Esophagus muscularis mucosa (tissue), 4 donors: ENCODE measurements at places on chromosomes 2 and 18. TPM values are rescaled to one million over a fixed set of nuclear protein-coding genes. Genes with fewer than 3 reads are reported as not detected.
A peak's percentile ranks its signal among the peaks of the same experiment; 100 is the strongest.

- no peaks in the 10 kb centered on the region for H3K36me3 ChIP-seq
- no peaks in the 10 kb centered on the region for H3K4me1 ChIP-seq
- no peak overlapping the region for H3K27ac ChIP-seq
These were observed 145.0 kb downstream of the ZBTB7C start for GRCh38 chr18:48263914-48264902.

DNA sequence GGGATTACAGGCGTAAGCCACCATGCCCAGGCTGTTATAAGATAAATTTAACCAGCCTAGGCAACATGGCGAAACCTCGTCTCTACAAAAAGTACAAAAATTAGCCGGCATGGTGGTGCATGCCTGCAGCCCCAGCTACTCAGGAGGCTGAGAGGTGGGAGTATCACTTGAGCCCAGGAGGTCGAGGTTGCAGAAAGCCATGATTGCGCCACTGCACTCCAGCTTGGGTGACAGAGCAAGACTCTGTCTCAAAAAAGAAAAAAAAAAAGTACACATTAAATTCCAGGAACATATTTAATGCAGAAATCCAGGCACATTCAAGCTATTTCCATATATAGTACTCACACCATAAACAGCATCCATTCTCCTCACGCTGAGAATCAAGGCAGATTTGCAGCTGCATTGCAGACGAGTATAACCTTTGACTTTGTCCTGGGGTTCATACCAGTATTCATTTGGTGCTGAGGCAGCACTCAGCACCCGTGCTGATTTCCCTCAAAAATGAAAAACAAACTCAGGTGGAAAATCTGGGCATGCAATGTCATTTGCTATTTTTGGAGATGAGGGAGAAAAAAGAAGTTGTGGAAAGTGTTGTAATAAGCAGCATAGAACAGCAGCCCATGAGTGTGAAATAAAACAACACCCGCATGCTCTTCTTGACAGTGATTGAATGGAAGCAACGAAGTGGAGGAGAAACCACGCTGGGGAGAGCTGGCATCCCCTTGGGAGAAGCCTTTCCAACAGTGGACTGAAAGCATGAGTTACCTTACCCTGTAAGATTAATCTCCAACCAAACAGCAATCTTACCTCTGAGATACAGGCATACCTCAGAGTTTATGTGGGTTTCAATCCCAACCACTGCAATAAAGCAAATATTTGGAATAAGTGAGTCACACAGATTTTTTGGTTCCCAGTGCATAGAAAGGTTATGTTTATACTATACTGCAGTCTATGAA, 46.8 kb upstream of the ANXA4 start:
- no peak for DNase-seq
- H3K27ac ChIP-seq = no peak overlapping the region
- no peaks in the 10 kb centered on the region for H3K27me3 ChIP-seq
- no peak overlapping the region for H3K4me3 ChIP-seq

DNA sequence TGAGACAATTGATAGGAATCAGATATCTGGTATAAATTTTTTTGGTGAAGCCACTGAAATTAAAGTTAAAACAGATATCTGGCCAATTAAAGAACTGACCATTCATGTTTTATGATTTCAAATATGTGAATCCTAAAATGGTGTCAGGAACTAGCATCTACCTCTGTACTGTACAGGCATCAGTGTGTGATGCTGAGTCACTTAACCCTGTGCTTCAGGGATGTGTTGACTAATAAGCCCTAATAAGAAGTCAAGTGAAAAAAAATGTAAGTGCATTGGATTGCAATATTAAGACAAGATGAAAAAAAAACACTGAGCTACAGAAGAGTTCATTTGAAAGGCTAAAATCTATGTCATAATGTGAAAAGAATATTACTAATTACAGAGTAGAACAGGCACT, 9.1 kb upstream of the UNC80 start:
- H3K4me3 ChIP-seq = no peak overlapping the region
- H3K27ac ChIP-seq = no peak overlapping the region
- no peaks in the 10 kb centered on the region for H3K36me3 ChIP-seq
- H3K27me3 ChIP-seq = no peaks in the 10 kb centered on the region
- no peaks in the 10 kb centered on the region for H3K4me1 ChIP-seq
- no peak for DNase-seq

- no peak overlapping the region for H3K27ac ChIP-seq
- H3K27me3 ChIP-seq = peaks cover 4% of the 10 kb centered on the region
- no peak for DNase-seq
- no peaks in the 10 kb centered on the region for H3K36me3 ChIP-seq
These were observed 252.1 kb downstream of the ZNF521 start for GRCh38 chr18:25099895-25100294.

DNA sequence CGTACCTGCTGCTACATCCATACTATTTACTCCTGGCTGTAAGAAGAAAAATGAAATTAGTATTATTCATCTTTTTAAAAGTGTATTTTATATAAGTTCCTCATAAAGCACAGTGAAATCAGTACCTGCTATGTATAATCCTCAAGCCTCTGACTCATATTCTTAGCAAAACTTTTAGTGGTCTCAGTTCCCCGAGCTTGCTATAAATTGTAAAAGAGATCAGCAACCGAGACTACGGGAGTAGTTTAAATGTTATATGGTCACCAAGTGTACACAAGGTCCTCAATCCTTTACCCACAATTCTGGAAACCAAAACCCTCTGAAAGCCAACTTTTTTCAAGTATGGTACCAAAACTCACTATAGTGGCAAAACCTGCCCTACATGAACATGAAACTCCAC, 24.2 kb downstream of the PRPF40A start:
- H3K36me3 ChIP-seq = no peaks in the 10 kb centered on the region
- no peak overlapping the region for H3K4me3 ChIP-seq
- H3K4me1 ChIP-seq = no peaks in the 10 kb centered on the region
- H3K27ac ChIP-seq = no peak overlapping the region

DNA sequence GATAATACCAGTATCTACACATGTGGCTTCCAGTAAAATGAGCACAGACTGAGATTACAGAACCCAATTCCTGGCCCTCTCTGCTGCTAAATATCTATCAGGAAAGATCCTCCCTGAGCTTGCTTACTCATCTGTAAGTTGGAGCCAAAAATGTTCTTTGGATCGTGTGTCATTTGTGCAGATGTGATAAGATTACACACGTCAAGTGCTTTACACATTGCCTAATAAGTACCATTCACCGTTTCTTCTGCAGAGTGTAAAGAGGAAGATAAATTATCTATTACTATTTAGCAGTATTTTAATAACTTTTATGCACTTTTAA, 23.2 kb upstream of the SLC20A1 start:
- DNase-seq = no peak
- H3K4me1 ChIP-seq = peaks cover 19% of the 10 kb centered on the region
- no peaks in the 10 kb centered on the region for H3K36me3 ChIP-seq
- no peak overlapping the region for H3K27ac ChIP-seq
- no peaks in the 10 kb centered on the region for H3K27me3 ChIP-seq
- no peak overlapping the region for H3K4me3 ChIP-seq

GRCh38 chr2:131046028-131046917, 47.0 kb downstream of the FAM168B start:
- H3K4me3 ChIP-seq = no peak overlapping the region
- no peak overlapping the region for H3K27ac ChIP-seq
- no peak for DNase-seq
- no peaks in the 10 kb centered on the region for H3K4me1 ChIP-seq
- H3K36me3 ChIP-seq = peaks cover 75% of the 10 kb centered on the region
- no peaks in the 10 kb centered on the region for H3K27me3 ChIP-seq

GRCh38 chr18:56112984-56113383, 525.0 kb upstream of the TCF4 start:
- H3K36me3 ChIP-seq = no peaks in the 10 kb centered on the region
- no peaks in the 10 kb centered on the region for H3K27me3 ChIP-seq
- no peak overlapping the region for H3K4me3 ChIP-seq
- no peak for DNase-seq

DNA sequence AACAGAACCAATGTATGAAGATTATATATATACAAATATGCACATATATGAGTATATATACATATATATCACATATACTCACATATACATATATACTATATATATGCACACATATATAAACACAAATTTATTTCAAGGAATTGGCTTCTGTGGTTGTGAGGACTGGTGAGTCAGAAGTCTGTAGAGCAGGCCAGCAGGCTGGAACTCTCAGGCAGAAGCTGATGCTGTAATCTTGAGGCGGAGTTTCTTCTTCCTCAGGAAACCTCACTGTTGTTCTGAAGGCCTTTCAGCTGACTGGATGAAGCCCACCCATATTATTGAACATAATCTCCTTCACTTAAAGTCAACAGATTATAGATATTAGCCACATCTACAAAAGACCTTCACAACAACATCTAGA, 143.9 kb upstream of the CREB1 start:
- no peak for DNase-seq
- H3K27ac ChIP-seq = no peak overlapping the region
- H3K4me3 ChIP-seq = no peak overlapping the region
- no peaks in the 10 kb centered on the region for H3K27me3 ChIP-seq
- H3K4me1 ChIP-seq = no peaks in the 10 kb centered on the region
- H3K36me3 ChIP-seq = no peaks in the 10 kb centered on the region

DNA sequence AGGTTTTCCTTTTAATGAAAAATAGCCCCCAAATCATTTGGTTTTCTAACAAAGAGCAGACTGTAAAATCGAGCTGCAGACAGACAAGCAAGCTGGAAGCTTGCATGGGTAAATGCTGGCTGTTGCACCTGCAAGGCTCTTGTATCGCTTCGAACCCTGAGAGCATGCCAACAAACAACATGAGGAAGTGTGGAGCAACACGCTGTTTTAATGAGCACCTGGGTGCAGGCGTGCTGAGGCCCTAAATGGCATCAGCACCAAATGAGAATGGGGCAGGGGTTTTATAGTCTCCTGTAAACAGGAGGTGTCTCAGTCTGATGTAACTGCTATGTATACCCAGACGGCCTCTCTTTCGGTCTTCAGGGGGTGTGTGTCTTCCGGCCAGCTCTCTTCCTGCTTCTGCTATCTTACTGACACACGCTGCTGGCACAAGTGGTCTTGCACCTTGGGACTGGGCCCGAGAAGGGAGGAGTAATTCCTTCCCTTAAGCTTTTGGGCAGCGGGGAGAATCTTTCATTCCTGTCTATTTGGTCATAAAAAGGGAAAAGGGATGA, 31.9 kb upstream of the CDH2 start:
- no peaks in the 10 kb centered on the region for H3K36me3 ChIP-seq
- H3K4me3 ChIP-seq = no peak overlapping the region
- DNase-seq = no peak
- no peaks in the 10 kb centered on the region for H3K4me1 ChIP-seq
- no peak overlapping the region for H3K27ac ChIP-seq
- no peaks in the 10 kb centered on the region for H3K27me3 ChIP-seq

DNA sequence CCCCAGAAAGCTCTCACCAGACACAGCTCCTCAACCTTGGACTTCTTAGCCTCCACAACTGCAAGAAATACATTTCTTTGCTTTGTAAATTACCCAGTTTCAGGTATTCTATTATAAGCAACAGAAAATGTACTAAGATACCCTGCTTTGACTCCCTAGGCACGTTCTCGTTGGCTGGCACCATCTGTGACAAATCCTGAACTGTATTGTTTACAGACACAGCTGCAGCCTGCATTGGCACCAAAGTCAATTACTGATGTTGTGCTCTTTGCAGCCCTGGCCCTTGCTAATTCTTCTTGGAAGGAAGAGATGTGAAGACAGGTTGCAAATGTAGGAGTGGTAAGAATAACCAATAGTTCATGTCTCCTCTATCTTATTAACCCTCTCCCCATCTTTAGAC, 72.7 kb upstream of the FAM136A start:
- no peaks in the 10 kb centered on the region for H3K36me3 ChIP-seq
- H3K27ac ChIP-seq = no peak overlapping the region
- no peaks in the 10 kb centered on the region for H3K4me1 ChIP-seq
- DNase-seq = no peak

- no peaks in the 10 kb centered on the region for H3K36me3 ChIP-seq
- H3K4me3 ChIP-seq = no peak overlapping the region
- no peaks in the 10 kb centered on the region for H3K4me1 ChIP-seq
- no peak overlapping the region for H3K27ac ChIP-seq
- H3K27me3 ChIP-seq = no peaks in the 10 kb centered on the region
These were observed 266.6 kb downstream of the ACTR3 start for GRCh38 chr2:114156366-114157056.

GRCh38 chr2:158797963-158798700, 3.0 kb downstream of the DAPL1 start:
- no peak for DNase-seq
- H3K36me3 ChIP-seq = no peaks in the 10 kb centered on the region
- H3K27ac ChIP-seq = no peak overlapping the region
- no peak overlapping the region for H3K4me3 ChIP-seq
- H3K4me1 ChIP-seq = no peaks in the 10 kb centered on the region

DNA sequence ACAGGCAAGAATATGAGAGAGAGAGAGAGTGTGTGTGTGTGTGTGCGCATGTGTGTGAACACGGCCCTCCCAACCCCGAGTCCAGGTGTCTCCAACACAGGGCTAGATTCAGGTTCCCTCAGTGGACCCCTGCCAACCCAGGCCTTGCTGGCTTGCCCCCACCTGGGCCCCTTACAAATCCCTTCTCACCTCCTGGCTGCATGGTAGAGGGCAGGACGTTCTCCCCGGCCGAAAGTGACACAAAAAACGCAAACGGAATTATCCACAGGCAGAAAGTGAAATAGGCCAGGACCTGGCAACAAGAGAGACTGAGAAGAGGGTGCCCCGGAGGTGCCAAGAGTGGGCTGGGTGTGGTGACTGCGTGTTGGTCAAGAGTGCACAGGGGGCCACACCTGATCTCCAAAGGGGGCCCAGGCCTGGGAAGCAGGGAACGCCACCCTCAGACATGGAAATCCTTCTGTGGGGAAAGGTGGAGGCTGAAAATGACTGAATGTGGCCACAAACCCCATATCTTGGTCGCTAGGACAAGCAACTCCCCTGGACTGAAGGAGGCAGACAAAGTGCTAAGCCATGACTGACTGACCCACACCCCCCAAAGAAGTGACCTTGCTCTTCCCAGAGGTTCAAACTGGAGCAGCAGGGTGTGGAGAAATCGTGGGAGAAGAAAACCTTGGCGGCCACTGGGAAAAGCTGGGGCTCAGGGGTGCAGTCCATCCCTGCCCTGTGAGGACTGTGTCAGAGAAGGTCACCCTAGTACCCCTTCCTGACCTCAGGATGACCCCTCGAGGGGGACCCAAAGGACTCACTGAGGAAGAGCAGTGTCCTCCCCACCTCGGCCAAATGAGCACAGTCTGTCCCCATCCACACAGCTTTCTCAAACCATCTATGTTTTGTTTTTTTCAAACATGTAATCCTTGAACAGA, 5.7 kb downstream of the TEX261 start:
- H3K36me3 ChIP-seq = peaks cover 78% of the 10 kb centered on the region
- no peak overlapping the region for H3K4me3 ChIP-seq
- no peak overlapping the region for H3K27ac ChIP-seq
- peak; percentile 62 for DNase-seq
- peaks cover 31% of the 10 kb centered on the region for H3K4me1 ChIP-seq
- H3K27me3 ChIP-seq = no peaks in the 10 kb centered on the region

Gene SPP2
- not detected for total RNA-seq

Gene PARD6G
- 11.3 TPM for total RNA-seq

Gene SFTPB
- total RNA-seq = 119 TPM

Gene SERPINB3
- total RNA-seq = not detected

Gene PSD4
- 3.4 TPM for total RNA-seq

Gene TEX44
- total RNA-seq = not detected
